ENCODE measurements at places on chromosomes 13 and 19.

- DNase-seq, result no peak
Measured at GRCh38 chr13:43544011-43544410, 242.8 kb downstream of the ENOX1 start.

GRCh38 chr19:8638078-8638619 lies 7.7 kb downstream of the NFILZ start:
- DNase-seq, result no peak

- no peak for DNase-seq
Measured at GRCh38 chr19:50778906-50779430, 8.7 kb downstream of the GPR32 start.

- no peak for DNase-seq
Measured at GRCh38 chr19:4502282-4503131, 15.8 kb downstream of the PLIN4 start.

- DNase-seq, result no peak
Measured at GRCh38 chr13:26048741-26049140, 3.1 kb downstream of the SHISA2 start.

DNA sequence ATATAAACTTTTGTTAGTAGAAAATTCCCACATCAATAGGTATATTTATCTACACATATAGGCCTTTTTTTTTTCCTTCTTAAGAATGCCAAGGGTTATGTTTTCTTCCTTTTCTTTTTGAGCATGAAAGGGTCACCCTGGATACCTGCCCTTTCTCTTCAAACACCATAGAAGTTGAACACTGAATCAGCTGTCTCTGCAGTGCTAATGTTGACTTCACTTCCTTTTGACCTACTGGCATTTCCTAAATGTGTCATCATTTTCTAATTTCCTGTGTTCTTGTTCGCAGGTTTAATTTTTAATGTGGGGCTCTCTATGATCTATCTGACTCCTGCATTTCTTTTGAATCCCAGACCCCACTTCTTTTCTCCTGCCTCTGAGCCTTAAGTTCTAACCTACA lies 532.0 kb downstream of the GPC6 start:
- DNase-seq, result no peak

- DNase-seq, result peak; percentile 33
Measured at GRCh38 chr13:63636316-63636993, 2220.8 kb upstream of the PCDH20 start.

- no peak for DNase-seq
Measured at GRCh38 chr13:30107121-30107520, 200.2 kb downstream of the KATNAL1 start.

- peak; percentile 44 for DNase-seq
Measured at GRCh38 chr19:10517361-10517759, at the start of gene S1PR5. Gene S1PR5, minus strand, starts transcription at chr19:10517447. Its CDS starts 2,436 bp downstream, at chr19:10515011.

GRCh38 chr19:42325308-42325895 lies at the start of gene MEGF8:
Gene MEGF8, plus strand, starts transcription at chr19:42325635. Its CDS starts 609 bp downstream, at chr19:42326244.
- peak; percentile 97 for DNase-seq

DNA sequence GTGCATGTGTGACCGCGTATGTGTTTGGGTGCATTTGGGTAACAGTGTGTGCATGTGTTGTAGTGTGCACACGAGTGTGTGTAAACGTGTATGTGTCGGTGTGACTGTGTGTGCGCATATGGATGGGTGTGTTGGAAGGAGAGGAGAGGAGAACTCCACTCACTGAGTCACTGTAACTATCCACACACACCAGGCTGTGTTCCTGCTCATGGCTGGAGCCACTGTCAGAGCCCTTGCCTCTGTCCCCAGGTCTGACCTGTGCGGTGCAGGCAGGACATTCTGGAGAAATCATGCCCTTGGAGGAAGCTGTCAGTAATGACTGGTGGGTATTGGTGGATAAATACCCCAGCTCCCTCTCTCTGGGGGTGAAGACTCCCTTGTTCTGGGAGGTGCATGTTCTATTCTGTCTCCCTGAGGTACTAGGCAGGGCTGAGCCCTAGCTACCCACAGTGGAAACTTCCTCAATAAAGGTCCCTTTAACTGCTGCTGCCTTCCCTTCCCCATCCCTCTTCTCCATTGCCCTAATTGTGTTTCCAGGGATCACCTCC lies 48.4 kb downstream of the CYP4F22 start:
- DNase-seq, result no peak

- DNase-seq, result peak; percentile 45
Measured at GRCh38 chr19:1400281-1401137, 833 bp downstream of the GAMT start.

DNA sequence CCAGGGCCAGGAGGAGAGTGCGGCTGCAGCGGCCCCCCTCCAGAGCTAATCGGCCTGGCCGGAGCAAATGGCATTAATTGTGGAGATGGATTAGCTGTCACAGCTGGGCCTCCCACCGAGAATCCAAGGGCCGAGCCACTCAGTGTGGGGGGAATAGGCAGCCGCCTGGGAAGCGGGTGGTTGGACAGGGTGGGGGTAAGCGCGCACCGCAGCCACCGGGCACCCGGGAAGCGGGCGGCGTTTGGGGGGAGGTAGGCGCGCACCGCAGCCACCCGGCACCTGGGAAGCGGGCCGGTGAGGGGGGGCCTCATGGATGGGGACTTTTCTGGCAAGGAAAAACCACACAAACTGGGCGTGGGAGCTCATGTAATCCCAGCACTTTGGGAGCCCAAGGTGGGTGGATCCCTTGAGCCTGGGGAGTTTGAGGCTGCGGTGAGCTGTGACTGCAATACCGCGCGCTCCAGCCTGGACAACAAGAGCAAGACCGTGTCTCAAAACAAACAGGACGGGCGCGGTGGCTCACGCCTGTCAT lies 9.7 kb downstream of the R3HDM4 start:
- no peak for DNase-seq

DNA sequence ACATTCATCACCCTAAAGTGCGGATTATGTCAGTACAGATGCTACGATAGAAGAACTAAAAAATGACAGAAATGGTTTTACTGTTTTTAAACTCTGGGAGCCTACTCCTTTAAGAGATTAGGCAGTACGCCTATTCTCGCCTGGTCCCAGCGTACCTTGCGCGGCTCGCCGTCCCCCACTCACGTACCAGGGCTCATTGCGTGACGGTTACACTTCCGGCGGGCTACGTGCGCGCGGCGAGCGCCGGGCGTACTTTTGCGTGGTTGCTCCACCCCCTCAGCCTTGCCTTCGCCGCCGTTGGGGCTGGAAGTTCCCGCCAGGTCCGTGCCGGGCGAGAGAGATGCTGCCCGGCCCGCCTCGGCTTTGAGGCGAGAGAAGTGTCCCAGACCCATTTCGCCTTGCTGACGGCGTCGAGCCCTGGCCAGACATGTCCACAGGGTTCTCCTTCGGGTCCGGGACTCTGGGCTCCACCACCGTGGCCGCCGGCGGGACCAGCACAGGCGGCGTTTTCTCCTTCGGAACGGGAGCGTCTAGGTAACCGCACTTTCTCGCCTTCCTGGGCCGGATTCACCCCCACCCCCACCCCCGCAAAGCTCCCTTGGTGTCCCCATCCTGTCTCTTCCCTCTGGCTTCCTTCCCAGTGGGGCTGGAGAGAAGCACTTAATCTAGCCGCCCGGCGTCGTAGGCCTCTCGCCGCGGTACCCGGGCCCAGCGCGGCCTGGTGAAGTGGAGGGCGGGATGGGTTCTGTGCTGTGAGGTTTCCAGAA lies at the start of gene NUP58:
TSS of gene NUP58 (plus strand) at position 279 of the 767 bp plus-strand sequence. CDS start at position 428, 149 bp downstream.
- DNase-seq, result peak; percentile 90

DNA sequence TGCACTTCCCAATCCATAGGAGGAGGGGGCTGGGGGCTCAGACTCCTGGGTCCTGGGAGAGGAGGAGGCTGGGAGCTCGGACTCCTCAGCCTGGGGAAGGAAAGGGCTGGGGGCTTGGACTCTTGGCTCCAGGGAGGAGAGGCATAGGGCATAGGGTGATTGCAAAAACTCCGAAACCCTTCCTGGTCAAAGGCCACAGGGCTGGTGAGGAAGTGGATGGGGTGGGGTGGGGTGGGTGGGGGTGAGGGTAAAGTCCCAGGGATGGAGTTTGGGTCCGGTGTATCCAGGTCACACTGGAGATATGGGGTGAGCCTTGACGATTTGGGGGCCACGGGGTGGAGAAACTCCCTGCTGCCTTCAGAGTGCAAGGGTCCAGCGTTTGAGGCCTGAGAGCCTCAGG lies 2.8 kb downstream of the MYH14 start:
- no peak for DNase-seq

DNA sequence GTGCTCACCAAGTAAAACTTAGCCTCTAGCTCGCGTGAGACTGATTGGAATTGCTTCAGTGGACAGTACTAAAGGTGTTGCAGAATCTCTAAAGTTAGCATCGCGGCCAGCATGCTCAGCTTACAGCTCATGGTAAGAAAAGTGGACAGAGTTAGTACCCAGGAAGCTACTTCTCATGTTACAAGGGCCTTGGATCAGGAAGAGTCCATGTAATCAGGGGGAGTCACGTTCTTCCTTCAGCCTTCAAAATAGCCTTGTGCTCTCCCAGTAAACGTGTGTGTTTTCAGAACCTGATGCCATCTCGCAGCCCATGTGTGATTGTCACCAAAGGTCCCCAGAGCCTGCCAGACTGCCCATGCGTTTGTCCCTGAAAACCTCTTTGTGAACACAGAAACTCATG lies 195.8 kb upstream of the RNF113B start:
- no peak for DNase-seq

GRCh38 chr19:47106821-47107201 lies 6.8 kb downstream of the ZC3H4 start:
- DNase-seq, result no peak

DNA sequence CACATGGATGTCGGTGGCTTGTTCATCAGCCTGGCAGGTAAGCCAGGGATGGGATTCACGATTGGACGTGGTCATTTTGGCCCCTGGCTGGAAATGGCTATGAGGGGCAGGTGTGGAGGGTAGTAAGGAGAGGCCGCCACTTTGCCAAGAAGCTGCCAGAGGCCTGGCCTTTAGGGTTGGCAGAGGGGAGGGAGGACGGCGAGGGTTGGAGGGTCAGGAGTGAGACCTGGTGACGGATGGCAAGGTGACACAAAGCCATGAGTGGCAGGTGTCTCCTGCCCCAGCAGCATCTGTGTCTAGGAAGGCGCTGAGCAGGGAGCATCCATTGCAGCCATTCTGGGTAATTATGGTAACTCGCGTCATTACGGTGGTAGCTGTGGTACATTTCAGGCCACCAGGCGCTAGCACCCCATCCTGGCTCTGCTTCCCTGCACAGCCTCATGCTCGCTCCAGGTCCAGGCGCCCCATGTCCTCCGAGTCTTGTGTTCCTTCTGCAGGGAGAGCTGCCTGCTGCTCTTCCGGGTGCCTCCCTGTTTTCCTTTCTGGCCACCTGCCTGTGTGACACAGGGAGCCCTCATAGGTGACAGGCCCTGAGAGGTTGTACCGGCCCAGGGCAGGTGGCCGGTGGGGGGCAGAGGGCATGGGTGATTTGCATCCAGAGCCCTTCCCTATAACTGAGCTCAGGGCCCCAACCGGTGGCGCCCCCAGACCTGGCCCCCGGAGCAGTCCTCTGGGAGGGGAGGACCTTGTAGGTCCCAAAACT lies 4.2 kb downstream of the SSBP4 start:
- DNase-seq, result no peak

DNA sequence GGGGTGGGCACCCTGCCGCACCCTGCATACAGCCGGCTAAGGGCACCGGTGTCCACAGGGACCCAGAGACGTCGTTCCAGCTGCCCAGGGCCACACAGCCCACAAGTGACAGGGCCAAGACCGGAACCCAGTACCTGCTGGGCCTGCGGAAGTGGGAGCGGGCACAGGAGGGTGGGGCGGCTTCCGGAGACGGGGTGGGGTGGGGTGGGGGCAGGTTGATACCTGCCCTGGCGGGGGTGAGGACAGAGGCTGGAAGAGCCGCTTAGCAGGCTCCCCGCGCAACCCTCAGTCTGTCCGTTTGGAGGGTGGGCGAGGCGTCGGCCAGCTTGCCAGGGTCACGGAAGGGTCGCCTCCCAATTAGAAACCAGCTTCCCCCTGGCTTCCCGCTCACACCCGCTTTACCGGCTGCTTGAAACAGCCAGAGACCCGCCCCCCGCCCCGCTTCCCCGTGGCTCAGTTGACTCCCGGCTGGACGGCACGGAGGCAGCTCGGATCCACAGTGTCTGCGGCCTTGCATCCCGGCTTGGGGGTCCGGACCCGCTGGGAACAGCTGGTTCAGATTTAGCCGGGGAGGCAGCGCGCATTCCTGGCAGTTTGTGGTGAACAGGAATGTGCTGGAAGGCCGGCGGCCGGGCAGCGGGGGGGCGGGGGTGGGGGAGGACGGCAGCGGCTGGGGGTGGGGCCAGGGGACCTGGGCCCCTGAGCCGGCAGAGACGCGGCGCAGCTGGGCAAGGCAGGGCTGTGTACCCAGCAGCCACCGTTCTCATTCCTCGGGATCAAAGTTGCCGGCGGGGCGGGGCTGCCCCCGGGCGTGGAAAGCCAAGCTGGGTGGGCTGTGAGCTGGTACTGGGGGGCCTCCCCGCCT lies 1.9 kb downstream of the CNN2 start:
- peak; percentile 46 for DNase-seq

DNA sequence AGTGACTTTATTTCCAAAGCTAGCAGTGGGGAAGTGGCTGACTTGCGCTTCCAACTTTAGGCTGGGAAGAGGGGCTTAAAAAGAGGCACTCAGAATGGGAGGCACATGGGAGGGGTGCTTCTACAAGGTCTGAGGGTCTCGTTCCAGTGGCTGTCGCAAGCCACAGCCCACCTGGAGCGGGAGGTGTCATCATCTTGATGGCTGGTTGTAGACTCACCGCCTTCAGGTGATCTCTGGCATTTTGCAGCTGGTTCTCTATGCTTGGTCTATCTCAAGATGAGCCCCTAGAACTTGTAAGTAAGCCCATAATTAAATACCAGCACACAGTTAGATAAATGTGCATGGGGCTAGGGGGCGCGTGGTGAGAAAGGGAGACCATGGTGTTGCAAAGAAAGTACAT lies 9.2 kb downstream of the TEX29 start:
- DNase-seq, result no peak

DNA sequence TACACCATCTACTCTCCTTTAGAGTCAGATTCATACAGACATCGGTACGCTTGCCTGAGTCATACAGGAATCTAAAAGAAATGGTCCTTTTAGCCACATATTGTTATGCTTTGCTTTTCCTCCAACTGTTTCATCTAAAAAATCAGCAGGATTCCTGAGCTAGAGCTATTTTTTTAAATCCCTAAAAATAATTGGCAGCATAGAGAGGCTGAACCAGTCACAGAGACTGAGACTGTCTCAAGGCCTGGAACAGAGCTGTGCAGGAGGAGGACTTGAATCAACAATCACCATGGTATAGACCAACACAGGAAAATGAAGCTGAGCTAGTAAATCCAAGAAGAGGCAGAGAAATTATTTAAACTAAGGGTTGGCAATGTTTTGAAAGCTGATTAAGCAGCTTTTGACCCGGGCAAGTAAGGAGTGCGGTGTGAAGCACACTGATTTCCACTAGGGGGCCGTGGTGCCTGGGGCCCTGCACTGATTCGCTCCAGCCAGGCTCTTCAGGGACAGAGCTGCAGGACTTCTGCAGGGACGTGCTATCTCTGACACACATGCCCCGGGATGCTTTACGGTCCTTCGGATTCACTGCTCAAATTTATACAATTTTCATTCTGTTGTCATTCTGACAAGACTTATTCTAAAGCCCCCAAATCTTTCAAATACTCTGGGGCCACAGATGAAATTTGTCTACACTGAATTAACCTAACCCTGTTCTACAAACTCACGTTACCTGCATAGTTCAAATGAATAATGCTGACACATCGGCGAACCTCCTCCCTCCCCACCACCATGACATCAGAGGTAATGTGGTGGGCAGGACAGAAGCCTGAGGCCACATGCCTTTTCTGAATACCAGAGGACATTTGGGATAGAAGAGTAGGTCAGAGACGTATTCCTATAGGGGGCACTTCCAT lies 87.6 kb upstream of the SLC15A1 start:
- peak; percentile 31 for DNase-seq

Data from NCI-H345 (cell line).